NCI-H2081 (cell line): ENCODE measurements at places on chromosomes 6 and 20.

DNA sequence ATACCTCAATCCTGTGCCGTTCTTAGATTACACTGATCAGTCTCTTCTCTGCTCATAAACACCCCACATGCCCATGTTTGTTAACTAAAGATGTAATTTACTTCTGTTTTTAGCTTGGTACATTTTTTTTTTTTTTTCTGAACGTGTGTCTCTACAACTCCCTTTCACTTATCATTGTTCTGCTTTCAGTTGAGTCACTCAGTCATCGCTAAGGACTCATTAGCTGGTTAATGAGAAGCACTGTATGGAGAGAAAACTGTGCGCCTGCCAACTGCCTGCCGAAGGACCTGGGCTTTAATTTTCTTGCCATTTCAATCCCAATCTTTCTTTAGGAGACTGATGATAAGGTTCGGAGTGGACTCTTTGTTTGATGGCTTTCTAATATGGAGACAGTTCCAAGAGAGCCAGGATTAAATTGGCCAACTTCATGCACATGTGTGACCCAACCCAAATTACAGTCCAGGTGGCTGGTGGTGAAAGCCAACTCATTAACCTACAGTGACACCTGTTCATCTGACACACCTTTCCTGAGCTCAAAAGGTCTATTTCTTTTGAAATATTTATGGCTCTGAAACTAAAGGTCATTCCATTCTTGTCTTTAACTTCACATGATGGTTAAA lies 334.1 kb downstream of the BCKDHB start:
- DNase-seq: peak; percentile 54

DNA sequence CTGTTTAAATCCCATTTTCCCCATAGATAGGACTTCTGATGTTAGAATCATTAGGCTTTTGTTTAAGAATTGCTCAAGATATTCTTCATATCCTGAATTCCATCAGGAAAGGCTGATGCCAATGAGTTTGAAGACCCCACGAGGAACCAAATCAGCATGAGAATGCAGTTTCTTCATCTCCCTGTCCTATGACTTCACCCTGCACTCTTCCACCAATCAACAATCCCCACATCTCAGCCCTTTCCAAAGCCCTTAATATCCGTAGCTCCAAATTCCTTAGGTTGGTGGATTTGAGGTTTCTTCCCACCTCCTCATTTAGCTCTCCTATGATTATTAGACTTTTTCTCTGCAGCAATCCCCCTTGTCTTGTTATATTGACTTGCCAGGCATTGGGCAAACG lies 88.3 kb upstream of the PRND start:
- DNase-seq: no peak

GRCh38 chr6:105997482-105997881 lies 88.7 kb upstream of the PRDM1 start:
- no peak for DNase-seq

DNA sequence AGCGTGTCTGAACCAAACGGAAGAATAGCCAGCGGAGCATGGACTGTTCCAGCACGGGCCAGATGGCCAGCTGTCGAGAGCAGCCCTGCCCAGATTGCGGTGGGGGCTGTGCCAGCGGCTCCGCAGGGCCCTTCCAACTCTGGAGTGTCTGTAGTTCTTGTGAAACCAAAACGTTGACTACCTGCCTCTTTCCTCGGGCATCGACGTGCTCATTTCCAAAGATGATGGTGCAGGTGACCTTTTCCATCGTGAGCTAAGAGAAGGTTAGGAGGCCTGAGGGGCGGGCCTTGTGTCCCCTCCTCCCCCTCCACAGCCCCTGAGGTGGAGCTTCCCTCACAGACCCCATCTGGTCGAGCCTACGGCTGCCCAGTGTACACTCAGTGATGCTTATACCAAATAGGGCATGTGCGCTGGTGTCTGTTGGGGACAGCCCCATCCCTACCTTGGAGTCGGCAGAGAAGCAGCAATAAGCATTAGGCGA lies 12.9 kb upstream of the C20orf144 start:
- DNase-seq: peak; percentile 19

GRCh38 chr6:32977272-32977952 lies 9.0 kb downstream of the BRD2 start:
- no peak for DNase-seq
